ENCODE measurements at places on chromosomes 16 and 17.

GRCh38 chr17:27846042-27846655 is 45.8 kb upstream of the NOS2 start:
- no peak for DNase-seq

DNA sequence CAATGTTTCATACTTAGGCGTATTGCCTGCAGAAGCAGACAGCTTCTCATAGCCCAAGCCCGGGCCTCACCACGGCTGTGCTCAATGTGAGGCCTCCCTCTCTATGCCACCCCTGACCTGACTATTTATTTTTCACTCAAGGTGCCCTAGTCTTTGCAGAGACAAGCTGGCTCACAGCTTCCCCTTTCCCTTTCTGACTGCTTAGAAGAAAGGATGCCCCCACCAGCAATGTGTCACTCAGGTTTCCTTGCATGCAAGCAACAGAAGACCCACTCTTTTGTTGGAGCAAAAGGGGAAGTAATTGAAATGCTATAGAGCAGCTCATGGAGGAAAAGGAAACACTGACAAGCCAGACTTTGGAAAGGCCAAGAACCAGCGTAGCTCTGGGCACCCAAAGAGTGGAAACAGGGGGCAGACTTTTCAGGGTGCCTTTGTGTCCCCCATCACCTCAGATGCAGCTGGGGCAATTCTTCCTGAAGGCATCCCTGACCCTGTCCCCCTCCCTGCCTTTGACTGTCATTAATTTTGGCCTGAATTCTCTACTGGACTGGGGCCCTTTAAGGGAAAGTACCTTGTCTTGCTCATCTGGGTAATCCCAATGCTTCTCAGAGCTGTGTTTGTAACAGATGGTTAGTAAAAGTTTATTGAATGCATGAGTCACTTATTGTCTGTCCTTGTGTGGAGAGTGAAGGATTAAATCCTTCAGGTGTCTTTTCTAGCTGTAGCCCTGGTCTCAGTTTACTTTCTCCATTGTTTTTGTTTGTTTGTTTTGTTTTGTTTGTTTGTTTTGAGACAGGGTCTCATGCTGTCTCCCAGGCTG is 17.8 kb downstream of the RGS9 start:
- no peak for DNase-seq

DNA sequence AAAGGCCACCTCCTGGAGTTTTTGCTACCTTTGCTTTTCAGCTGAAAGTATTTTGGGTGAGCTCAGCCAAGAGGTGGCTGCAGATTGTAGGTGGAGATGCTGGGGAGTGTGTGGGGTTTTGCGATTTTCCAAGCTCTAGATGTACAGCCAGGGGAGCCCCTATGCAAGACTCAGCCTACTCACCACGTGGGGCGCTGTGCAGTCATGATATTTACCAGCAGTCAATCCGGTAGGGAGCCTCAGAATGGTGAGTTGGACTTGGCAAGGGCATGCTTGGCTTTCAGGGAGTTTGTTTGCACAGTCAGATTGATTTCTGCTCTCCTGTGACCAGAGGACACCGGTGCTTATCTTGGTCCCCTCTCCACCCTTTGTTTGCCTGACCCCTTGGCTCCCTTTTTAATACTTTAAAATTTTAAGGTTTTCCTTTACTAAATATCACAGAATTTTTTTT is 175.3 kb downstream of the UTP18 start:
- DNase-seq = no peak

GRCh38 chr17:77177002-77177741 is 36.4 kb downstream of the SEC14L1 start:
- DNase-seq = no peak

DNA sequence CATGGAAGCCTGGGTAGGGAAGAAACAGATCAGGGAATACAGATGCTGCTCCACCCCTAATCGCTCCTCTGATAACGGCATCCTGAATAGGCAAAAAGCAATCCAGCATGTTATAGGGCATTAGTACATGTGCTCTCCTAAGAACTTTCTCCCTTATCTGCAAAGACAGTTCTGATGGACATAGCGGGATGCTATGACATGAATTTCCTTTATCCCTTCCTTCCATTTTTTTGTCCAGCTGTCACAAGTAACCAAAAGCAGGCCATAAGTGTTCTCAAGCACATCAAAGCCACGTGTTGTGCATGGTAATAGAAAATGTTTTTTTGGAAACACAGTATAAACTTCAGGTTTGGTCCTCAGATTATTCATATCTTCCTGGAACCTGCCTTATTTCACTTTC is 141.4 kb upstream of the MON1B start:
- no peak for DNase-seq

- DNase-seq = no peak
Measured at GRCh38 chr17:83008186-83008510, 71.3 kb upstream of the METRNL start.

GRCh38 chr17:37786481-37786880 is 41.6 kb upstream of the HNF1B start:
- DNase-seq = no peak

- no peak for DNase-seq
Measured at GRCh38 chr17:56169621-56170020, 16.3 kb downstream of the ANKFN1 start.

- no peak for DNase-seq
Measured at GRCh38 chr17:2197271-2197670, 106.3 kb downstream of the SMG6 start.
